ENCODE measurements at places on chromosomes 3 and 15.

DNA sequence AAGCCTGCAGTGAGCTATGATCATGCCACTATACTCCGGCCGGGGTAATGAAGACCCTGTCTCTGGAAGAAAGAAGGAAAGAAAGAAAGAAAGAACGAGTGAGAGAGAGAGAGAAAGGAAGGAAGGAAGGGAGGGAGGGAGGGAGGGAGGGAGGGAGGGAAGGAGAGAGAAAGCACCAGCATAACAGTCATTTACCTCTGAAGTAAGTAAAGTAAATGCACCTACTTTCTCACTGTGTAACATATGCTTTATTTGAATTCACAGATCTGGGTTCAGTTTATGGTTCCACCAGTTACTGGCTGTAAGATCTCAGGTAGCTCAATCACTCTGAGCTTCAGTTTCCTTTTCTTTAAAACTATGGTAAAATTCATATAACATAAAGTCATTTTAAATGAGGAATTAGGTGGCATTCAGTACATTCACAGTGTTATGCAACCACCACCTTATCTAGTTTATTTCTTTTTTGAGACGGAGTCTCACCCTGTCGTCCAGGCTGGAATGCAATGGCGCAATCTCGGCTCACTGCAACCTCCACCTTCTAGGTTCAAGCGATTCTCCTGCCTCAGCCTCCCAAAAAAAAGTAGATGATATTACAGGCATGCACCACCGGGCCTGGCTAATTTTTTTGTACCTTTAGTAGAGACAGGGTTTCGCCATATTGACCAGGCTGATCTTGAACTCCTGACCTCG lies 16.1 kb upstream of the RAD54L2 start:
- DNase-seq: no peak

- peak; percentile 69 for DNase-seq
Measured at GRCh38 chr3:9947025-9947995, 4.9 kb downstream of the PRRT3 start.

DNA sequence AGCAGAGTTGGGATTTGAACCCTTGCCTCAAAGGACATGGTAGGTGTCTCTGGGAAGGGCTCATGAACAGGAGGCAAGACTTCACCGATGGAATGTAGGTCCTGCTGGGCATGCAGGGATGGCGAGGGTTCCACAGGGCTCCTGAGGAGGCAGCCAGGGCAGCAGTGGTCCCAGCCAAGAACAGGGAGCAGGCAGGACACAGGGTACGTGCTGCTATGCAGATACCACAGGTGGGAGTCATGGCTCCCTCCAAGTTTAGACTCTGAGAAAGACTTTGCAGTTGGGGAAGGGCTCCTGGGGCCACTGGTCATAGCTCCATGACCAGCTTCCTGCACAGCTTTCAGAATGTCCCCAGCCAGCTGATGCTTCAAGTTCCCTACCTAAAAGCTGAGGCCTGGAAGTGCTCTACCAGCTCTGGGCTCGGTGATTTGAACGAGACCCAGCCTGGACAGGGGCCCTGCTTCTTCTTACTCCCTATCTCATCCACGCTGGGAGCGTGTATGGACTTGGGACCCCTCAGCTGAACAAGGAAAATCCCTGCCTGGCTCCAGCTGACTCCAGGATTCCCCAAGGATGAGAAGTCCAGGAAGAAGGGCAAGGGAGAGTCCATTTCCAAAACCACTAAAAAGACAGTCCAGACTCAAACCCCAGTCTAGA lies 747 bp downstream of the MYL3 start:
- DNase-seq: no peak

GRCh38 chr3:76561494-76562236 lies 478.2 kb upstream of the ROBO2 start:
- no peak for DNase-seq

DNA sequence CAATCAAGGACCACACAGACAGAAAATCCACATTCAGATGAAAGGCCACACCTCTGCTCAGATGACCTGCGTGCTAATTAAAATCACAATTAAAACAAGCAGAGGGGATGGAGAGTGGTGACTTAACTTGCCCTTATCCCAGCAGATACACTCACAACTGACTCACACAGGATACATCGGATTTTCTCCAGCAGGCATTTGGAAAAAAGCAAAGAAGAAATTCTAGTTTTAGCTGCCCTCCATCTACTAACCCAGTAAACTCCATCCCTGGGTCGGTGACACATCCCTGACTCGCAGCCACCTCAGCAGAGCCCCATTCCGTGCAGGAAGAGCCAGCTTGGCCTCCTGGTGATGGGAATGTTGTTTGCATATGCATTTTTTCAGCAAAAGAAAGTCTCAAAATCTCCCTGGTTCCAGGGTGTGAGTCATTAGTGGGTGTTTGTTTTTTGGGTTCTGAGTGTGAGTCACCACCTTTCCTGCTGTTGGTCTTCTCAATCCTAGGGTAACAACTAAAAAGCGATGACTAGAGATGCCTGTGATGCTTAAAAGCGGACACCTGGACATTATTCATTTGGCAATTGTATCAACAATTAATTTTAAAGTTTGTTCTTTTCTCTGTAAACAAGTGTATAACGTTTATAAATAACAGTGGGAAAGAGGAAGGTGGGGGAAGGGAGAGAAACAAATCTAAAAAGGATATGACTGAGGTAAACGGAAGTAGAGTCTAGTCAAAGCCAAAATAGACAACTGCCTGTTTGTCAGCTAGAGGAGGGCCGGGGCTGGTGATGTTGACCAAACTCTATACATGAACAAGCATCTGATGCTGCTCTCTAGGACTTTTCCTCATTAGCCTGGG lies 49.8 kb upstream of the SLC4A7 start:
- peak; percentile 100 for DNase-seq

DNA sequence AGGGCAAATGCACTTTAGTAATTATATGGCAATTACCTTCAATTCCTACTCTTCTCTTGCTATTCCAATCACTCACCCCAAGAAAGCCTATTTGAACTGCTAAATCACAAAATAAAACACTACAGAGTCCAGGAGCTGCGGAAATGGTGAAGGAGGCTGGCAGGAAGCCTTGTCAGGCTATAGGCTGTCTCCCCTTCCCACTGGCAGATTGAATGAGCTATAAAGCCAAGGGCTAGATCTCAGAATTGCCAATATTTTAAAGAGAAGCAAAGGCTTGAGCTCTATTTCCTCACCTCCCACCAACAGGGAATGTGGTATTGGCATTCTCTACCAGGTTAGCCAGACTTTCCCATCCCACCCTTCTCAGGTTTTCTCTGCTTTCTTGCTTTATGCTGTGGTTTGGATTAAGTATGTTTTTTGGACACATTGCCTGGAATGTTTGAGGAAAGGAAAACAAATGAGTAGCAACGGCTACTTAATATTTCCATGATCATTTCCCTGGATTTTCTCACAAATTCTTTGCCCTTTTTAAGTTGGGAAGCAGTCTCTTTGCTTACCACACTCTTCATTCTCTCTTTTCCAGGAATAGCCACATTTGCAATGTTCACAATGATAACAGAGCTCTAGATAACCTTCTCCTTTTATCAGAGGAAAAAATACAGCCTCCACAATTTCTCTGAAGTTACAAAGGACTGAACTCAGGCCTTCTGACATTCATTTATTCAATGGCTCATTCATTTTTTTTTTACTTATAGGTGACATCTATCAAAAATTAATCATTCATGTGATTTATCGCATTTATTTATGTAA lies 1125.4 kb downstream of the ROBO1 start:
- peak; percentile 1 for DNase-seq

DNA sequence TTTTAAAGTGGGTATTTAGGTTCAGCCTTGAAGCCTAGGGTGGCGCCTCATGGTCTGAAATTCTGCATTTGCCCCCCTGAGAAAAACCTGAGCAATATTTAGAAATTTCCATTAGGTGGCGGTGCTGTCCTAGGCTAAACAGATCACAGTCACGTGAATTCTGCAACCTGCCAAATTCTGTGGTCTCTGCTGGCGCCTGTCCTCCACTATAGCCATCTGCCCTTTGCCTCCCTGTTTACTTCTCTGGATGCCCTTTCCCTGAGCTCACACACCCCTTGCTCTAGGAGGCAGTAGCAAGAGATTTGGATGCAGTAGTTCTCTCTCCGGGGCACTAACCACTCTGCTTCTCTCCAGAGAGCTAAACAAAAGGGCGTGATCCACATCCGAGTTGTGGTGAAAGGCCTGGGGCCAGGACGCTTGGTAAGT lies 9.1 kb downstream of the MRPS11 start:
- DNase-seq: peak; percentile 38

GRCh38 chr15:101019366-101019896 lies 100.3 kb downstream of the LRRK1 start:
- no peak for DNase-seq

DNA sequence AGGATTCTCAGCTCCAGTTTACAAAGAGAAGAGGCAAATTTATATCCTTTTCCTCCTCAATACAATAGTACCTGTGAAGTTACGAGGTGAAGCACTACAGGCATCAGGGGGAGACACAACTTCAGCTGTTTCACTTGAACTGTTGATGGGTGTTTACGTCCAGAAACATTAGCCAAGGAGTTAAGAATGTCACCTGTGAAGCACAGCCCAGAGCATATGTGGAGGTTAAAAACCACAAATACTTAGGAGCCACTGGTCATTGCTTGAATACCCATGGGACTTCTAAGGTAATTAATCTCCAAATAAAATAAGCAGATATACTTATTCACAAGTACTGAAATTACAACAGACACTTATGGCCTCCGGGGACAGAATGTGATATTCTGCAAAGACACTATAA lies 246.5 kb downstream of the ULK4 start:
- no peak for DNase-seq

DNA sequence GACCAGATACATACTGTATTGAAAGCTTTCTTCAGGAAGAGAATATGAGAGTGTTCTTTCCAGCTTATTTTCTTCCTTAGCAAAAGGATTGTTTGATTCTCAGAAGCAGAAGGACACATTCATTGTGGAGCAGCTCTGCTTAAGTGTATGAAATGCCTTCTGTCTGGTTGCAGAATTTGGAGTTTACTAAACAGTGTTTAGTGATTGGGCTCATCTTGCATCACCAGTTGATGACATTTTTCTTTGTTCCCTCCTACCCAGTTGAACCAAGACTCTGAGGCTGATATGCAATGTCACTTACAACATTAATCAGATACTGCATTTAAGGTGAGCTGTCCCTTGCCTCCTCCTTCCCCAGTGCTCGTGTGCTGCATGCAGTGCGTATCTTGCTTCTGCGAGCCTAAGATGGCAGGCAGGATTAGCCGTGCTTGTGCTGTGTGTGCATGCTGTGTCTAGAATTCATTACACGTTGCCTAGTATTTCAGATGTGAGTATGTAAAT lies 18.4 kb downstream of the ZBTB38 start:
- DNase-seq: peak; percentile 50

- no peak for DNase-seq
Measured at GRCh38 chr3:15703346-15703745, 94.4 kb downstream of the ANKRD28 start.

- DNase-seq: no peak
Measured at GRCh38 chr3:62995119-62995518, 119.9 kb upstream of the CADPS start.

- DNase-seq: no peak
Measured at GRCh38 chr15:65369651-65370050, 8.2 kb downstream of the IGDCC3 start.

- no peak for DNase-seq
Measured at GRCh38 chr15:57503051-57503702, 88.5 kb upstream of the MYZAP start.

GRCh38 chr3:115245899-115246298 lies 98.8 kb upstream of the ZBTB20 start:
- DNase-seq: no peak

- DNase-seq: peak; percentile 31
Measured at GRCh38 chr15:34206011-34206410, 3.9 kb downstream of the KATNBL1 start.

DNA sequence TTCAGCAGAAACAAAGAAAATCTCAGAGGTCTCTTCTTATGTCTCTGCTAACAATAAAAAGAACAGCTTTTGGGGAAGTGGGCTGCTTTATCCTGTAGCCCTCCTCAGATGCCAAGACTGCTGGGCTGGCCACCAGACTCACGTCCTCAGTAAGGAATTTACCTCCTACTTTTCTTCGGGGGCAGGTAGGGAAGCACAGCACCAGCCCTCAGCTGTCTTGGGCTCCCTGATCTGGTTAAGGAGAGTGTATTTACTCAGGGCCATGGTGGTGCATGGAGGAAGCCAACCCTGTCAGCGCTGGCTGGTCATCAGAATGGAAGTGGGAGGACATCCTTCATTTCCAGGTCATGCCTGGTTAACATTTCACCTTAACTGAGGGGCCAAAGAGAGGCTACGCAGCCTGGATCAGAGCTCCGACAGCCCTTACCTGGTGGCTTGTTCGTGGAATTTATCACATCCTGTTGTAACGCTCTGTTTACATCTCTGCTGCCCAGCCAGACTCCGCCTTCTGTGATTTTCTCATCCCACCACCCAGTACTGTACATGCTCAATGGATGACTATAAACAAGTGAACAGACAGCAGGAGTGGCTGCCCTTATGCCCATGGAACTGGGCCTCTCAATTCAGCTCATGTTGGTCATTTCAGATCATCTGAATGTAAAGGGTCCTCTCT lies 108.3 kb downstream of the IGF2BP2 start:
- peak; percentile 22 for DNase-seq

Measured in fibroblast of skin of right biceps (primary cell).